ENCODE measurements at places on chromosomes 1 and 21.
A peak's percentile ranks its signal among the peaks of the same experiment; 100 is the strongest.

GRCh38 chr1:220300442-220301121, 28.3 kb upstream of the RAB3GAP2 start:
- DNase-seq = no peak

DNA sequence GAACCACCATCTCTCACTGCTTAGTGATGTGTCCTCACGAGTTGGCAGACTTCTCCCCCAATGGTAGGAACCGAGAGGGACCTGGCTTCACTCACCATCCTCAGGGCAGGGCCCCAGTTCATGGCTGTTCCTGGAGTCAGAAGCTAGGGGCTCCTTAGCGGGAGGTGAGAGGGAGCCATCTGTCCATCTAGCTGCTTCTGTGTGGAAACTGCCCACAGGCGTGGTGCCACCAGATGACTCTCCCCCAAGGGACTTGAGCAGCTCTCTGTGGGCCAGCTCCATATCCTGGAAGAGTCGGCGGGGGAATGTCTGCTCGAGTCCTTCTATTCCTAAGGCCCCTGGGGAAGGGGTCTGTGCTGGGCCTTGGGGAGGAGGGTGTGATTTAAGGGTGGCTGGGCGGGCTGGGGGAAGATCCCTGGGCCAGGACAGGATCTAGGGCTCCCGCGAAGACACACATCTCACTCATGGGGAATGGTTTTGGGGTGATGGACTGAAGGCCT, 16.3 kb downstream of the LRRC71 start:
- no peak for DNase-seq

GRCh38 chr1:80892539-80892938, 908.2 kb upstream of the ADGRL2 start:
- DNase-seq = no peak

GRCh38 chr1:153957744-153958110, 685 bp downstream of the CRTC2 start:
- DNase-seq = no peak

- no peak for DNase-seq
Measured at GRCh38 chr1:246705368-246705767, 18.8 kb upstream of the SCCPDH start.

DNA sequence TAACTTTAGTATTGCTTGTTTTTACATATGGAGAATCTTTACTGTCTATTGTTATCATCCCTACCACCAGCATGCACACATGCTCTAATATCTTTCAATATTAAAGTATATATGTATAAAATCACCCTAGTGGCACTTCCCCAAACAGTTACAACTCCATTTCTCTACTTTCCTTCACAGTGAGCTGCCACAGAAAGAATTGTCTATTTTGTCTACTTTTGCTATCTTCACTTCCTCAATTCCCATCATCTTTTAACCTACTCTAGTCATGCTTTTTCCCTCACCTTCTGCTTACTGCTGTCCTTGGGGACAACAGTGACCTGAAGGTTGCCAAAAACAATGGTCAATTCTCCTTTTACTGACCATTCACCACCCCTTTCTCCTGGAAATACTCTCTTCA, 59.2 kb downstream of the VCAM1 start:
- DNase-seq = no peak

DNA sequence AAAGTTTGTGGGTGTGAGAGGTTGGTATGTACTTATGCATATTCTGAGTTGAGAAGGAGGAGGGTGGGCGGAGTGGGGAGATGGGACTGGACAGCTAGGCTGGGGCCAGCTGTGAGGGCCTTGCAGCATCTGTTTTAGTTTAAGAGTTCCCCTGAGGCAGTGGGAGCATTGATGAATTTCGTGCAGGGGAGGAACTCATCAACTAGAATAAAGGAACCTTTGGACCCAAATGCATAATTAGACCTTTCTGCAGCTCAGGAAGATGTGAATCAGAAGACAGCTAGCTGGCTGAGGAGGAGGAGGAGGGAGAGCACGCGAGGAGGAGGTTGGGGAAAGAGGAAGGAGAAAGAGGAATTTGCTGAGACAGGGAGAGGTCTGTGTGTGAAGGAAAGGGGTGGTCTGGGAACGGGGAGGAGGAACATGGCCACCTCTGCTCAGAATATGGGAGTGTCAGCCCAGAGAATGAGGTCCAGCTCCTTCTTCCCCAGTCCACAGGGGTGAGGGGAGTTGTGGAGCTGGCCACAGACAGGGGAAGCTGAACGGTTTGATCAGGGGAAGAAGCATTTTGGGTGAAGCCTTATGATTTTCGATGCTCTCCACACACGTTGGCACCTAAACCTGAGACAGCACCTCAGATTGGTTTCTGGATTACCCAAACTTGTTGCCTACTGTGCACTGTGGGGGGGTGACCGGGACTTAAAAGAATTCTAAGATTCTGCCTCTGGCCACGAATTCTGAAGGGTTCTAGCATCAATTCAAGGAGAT, 27.7 kb downstream of the MYOG start:
- DNase-seq = no peak

DNA sequence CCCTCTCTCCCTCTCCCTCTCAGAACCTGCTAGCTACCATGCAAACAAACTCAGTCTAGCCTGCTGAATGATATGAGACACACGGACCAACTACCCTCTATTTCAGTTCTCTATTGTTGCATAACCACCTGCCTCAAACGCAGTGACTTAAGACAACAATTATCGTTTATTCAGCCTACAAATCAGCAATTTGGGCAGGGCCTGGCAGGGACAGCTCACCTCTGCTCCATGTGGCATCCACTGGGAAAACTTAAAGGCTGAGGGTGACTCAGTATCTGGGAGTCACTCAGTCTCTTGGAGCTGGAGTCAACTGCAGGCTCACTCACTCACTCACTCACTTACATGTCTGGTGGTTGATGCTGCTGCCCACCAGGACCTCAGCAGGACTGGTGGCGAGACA, 121.3 kb downstream of the SEC16B start:
- no peak for DNase-seq

GRCh38 chr1:77282187-77282865, 507 bp downstream of the AK5 start:
- peak; percentile 46 for DNase-seq

DNA sequence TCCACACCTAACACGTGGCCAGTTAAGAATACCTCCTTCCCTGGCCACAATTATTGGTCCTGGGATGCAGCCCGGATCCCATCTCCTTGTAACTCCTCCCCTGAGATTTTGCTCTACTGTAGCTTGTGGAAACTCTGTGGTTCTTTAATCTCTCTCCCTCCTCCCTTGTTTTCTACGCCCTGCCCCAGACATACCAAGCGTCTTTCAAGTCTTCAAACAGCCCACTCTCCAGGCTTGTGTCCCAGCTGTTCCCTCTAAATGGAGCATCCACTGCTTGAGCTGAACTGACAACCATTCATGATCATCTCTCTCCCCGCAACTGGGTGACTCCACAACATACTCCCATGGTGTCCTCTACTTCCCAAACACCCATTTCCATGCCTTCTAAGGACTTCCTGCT, 111.6 kb downstream of the SIPA1L2 start:
- no peak for DNase-seq

GRCh38 chr1:82565146-82565545, 764.4 kb downstream of the ADGRL2 start:
- DNase-seq = no peak

- no peak for DNase-seq
Measured at GRCh38 chr1:7922301-7922700, 18.3 kb downstream of the TNFRSF9 start.

DNA sequence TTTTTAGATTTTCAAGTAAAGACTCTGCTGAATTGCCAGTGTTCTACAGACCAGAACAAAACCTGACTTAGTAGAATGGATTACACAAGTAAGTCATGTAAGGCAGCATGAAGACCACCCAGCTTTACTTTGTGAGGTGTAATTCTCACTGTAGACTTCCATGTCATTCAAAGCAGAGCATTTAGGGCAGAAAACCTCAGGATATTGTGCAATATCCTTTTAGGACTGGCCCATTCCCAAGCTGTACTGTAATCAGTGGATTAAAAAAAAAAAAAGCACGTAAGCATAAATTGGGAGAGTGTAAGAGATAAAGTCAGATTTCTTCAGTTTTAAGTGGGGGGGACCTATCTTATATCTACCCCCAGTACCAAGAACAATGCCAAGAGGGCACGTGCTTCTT, 380.5 kb upstream of the PRMT6 start:
- DNase-seq = no peak

- DNase-seq = no peak
Measured at GRCh38 chr1:84427250-84428188, 29.2 kb downstream of the DNASE2B start.

- no peak for DNase-seq
Measured at GRCh38 chr1:55426619-55427018, 211.5 kb upstream of the USP24 start.

- no peak for DNase-seq
Measured at GRCh38 chr1:48203287-48203900, 19.1 kb upstream of the SLC5A9 start.

DNA sequence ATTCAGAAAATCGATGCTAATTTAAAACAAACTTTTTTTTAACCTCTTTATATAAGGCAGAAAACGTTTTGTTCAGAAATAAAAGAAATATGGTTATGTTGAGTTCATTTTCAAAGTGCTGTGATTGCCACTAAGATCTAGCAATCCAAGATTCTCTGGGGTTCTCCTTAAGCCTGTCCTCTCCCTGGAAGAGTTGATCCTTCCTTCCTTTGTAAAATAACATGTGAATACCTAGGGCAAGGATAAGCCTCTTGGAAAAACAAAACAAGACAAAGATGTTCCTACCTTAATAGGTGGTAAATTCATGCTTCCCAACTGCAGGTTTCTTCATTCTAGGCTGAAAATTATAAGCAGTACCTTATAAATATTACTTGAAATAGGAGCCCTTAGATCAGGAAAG, 18.0 kb upstream of the FOXD3 start:
- DNase-seq = no peak

DNA sequence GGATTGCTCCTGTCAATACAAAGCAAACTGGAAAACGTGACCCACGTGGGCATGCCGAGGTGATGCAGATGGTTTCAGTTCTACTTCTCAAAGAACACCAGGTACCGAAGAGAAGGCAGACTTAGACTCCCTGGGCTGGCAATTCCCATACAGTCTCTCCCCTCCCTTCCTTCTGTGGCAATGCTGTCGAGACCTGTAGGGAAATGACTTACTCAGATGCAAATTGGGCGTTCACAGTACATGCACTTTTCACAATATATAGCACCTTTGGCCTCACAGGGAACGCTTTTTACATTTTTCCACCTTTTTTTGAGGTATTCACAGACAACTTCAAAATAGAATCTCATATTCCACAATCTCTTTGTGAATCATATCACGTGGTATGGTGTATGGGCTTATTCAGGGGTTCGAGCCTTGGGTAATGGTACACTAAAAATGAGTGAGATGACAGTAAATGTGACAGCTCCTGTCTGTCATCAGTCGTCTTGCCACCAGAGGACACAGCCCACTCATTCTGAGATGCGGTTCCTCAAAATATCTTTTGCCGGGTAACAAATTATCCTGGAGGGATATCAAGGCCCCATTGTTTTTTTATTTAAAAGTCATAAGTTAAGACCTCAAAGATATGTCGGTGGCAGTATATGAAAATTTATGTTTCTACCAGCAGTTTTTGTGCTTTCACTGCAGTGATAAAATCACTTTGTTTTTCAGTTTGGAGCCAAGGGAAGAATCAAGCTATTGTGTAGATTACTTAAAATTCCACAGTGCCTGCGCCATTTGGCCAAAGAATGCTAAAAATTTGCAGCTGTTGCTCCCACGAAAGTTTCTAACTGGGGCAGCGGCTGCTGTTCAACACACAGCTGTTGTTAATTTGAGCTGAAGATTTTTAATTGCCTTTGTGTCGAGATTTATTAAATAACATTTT, 168.4 kb downstream of the ZZZ3 start:
- DNase-seq = peak; percentile 34

DNA sequence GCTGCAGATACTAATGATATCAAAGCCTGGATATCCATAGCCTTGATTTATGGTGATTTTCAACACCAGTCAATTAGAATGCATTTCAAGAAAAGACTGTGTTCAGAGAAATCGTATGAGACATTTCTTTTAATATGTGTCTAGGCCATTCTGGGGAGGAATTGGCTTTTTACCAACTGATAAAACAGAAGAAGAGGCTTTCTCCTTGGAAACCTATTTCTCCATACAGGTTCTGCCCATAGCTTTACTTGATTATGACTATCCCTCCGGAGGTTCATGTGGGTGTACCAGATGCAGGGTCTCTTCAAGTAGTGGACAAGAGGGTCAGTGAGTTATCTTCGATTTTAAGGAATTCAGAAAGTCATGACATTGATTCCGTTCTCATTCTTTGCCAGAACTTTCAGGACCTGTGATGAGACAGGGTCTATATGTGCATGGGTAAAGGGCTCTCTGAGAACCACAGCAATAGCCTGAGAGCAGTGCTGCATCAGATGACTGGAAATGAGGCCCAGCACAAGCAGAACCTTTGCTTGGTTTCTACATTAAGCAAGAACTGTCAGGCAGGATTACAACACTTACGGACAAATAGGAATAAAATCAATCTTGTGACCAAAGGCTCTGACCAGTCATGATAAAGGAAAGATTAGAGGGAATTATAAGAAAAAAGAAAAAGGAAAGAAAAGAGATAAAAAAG, 263.7 kb upstream of the SGIP1 start:
- DNase-seq = no peak

- no peak for DNase-seq
Measured at GRCh38 chr1:182146286-182146685, 84.8 kb upstream of the ZNF648 start.

GRCh38 chr1:236284291-236284721, 2.5 kb upstream of the ERO1B start:
- DNase-seq = no peak

DNA sequence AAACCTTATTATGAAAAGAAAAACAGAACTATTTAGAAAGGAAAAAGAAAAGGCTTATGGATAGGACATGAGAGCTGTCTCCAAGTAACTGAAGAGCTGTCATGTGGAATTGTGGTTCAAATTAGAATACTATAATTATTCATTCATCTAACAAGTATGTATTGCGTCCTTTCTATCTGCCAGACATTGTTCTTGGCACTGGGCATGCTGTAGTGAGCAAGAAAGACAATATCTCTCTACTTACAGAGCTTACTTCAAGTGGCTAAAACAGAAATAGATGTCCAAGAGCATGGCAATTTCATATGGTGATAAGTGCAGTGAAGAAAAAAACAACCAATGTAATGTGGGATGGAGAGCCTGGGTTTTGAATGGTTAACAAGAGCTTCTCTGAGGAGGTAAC, 413.0 kb downstream of the DPYD start:
- DNase-seq = no peak

GRCh38 chr21:37268186-37268503, 1.0 kb upstream of the VPS26C start:
- no peak for DNase-seq

DNA sequence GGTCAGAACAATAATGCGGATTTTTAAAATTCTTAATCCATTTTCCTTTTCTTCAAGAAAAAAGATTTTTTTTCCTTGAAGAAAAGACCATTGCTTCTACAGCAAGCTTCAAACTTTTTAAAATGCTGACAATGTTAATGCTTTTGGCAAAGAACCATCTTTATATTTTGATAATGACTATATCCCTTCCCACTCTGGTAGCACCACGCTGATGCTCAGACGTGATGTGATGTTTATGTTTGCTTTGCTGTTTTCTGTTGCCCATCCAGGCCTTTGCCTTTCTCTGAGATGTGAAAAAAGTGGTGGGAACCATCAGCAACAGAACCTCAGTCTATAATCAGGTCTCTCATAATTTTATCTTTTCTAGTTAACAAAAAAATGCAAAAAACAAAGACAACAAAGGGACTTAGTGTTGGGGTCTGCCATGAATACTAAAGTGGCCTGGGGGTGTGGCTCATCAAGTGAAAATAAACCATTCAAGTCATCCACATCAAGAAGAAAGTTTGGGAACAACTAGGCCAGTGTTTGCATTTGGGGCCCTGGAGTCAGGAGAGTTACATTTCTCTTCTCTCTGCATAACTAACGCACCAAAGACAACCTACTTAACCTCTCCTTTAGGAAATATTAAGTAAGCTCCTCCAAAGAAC, 244.6 kb upstream of the DMRTA2 start:
- no peak for DNase-seq

All from caudate nucleus (tissue), 63 donors.